ENCODE measurements at places on chromosomes 6 and 20.

DNA sequence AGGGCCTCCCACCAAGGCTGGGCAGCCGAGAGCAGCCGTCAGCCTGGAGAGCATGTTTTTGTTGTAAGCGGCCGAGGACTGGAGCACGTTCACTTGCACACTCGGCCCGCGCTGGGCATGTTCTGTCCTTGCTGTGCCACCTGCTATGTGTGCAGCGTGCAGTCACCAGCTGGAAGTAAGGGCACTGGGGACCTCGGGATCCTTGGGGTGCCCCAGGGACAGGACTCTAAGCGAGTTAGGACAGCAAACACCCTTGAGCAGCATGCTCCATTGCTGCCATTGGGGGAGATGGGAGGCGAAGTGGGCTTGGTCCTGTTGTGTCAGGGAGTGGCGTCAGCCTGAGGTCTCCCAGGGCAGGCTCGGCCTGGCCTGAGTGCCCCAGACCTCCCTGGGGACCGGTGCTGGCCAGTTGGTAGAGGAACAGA is 18.6 kb downstream of the DYNLT1 start:
- no peaks in the 10 kb centered on the region for H3K27me3 ChIP-seq
- no peak for DNase-seq
- no peak overlapping the region for H3K27ac ChIP-seq
- no peaks in the 10 kb centered on the region for H3K36me3 ChIP-seq
- H3K4me1 ChIP-seq = no peaks in the 10 kb centered on the region

DNA sequence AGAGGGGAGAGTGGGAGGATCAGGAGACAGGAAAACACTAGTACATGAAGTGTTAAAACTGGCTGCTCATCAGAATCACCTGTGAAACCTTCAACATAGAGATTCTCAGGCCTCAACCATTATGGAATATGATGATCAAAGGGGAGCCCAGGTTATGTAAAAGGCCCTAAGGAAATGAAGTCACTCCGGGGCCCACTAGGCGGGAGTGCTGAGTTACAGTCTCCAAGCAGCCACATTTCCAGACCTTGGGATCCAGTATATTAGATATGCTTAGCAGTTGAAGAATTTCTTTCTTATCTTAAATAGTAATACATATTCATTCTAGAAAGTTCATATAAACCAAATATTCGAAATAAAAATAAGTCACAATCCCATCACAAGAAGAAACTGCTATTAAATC is 476.3 kb downstream of the PRKN start:
- H3K36me3 ChIP-seq = no peaks in the 10 kb centered on the region
- H3K27me3 ChIP-seq = no peaks in the 10 kb centered on the region
- no peak for DNase-seq
- no peak overlapping the region for H3K27ac ChIP-seq
- H3K4me3 ChIP-seq = no peak overlapping the region

GRCh38 chr20:39541136-39541803 is 579.1 kb downstream of the DHX35 start:
- H3K4me1 ChIP-seq = no peaks in the 10 kb centered on the region
- no peaks in the 10 kb centered on the region for H3K27me3 ChIP-seq
- no peak overlapping the region for H3K27ac ChIP-seq
- DNase-seq = no peak
- H3K4me3 ChIP-seq = no peak overlapping the region

GRCh38 chr6:111802720-111803330 is 70.4 kb downstream of the FYN start:
- H3K4me3 ChIP-seq = no peak overlapping the region
- no peaks in the 10 kb centered on the region for H3K4me1 ChIP-seq
- no peaks in the 10 kb centered on the region for H3K27me3 ChIP-seq

GRCh38 chr6:131937226-131937625 is 13.9 kb downstream of the CCN2 start:
- no peak for DNase-seq
- H3K27ac ChIP-seq = no peak overlapping the region
- H3K4me3 ChIP-seq = no peak overlapping the region

GRCh38 chr20:40280616-40281015 is 408.4 kb downstream of the MAFB start:
- DNase-seq = no peak
- no peak overlapping the region for H3K4me3 ChIP-seq
- no peaks in the 10 kb centered on the region for H3K4me1 ChIP-seq
- no peaks in the 10 kb centered on the region for H3K27me3 ChIP-seq
- no peak overlapping the region for H3K27ac ChIP-seq

- H3K36me3 ChIP-seq = no peaks in the 10 kb centered on the region
- H3K27ac ChIP-seq = no peak overlapping the region
- H3K4me3 ChIP-seq = no peak overlapping the region
- H3K27me3 ChIP-seq = no peaks in the 10 kb centered on the region
- H3K4me1 ChIP-seq = no peaks in the 10 kb centered on the region
These were observed 10.6 kb downstream of the PACSIN1 start for GRCh38 chr6:34476447-34476846.

- H3K27me3 ChIP-seq = no peaks in the 10 kb centered on the region
- H3K4me3 ChIP-seq = no peak overlapping the region
These were observed 35.7 kb upstream of the MLN start for GRCh38 chr6:33839399-33840047.

GRCh38 chr6:72905705-72906478 is 284.0 kb downstream of the KCNQ5 start:
- DNase-seq = no peak
- no peak overlapping the region for H3K4me3 ChIP-seq
- no peak overlapping the region for H3K27ac ChIP-seq
- no peaks in the 10 kb centered on the region for H3K4me1 ChIP-seq

DNA sequence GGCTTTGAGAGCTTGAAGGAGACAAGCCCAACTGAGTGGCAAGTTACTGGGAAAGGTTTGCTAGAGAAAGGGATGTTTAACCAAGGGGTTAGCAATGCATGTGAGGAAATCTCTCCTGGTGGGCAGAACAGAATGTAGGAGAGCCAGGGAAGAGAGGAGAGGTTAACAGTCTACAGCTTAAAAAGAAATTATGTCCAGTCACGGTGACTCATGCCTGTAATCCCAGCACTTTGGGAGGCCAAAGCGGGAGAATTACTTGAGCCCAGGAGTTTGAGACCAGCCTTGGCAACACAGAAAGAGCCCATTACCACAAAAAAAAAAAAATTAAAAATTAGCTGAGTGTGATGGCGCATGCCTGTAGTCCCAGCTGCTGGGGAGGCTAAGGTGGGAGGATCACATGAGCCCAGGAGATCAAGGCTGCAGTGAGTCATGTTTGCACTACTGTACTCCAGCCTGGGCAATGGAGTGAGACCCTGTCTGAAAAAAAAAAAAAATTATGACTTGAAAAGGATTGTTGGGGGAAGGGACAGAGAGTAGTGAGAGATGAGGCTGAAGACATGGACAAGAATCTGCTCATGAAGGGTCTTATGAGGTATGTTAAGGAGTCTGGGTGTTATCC is 264.9 kb downstream of the TBC1D7 start:
- no peak overlapping the region for H3K4me3 ChIP-seq
- H3K36me3 ChIP-seq = no peaks in the 10 kb centered on the region
- no peak overlapping the region for H3K27ac ChIP-seq
- no peaks in the 10 kb centered on the region for H3K27me3 ChIP-seq

DNA sequence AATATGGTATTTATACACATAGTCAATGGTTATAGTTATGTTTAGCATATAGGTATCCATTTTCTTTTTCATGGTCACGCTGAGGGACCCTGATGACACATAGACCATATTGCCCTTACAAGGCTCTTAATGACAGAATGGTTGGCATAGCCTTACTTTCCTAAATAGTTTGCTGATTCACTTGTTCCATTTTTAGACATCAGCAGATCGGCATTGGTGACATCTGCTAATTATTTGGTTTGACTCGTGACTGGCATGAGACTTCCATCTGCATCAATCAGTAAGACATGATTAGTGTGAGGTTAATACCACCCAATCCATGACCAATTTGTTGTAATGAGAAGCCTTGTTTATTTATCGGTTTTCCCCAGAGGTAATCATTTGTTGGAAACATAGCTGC is 309.7 kb downstream of the ALDH8A1 start:
- no peaks in the 10 kb centered on the region for H3K36me3 ChIP-seq
- no peaks in the 10 kb centered on the region for H3K27me3 ChIP-seq
- H3K4me1 ChIP-seq = no peaks in the 10 kb centered on the region
- H3K4me3 ChIP-seq = no peak overlapping the region
- no peak for DNase-seq

- no peaks in the 10 kb centered on the region for H3K36me3 ChIP-seq
- H3K4me1 ChIP-seq = no peaks in the 10 kb centered on the region
- DNase-seq = no peak
- H3K4me3 ChIP-seq = no peak overlapping the region
These were observed 59.1 kb upstream of the SUPT3H start for GRCh38 chr6:45436544-45437438.

- no peak overlapping the region for H3K27ac ChIP-seq
- H3K4me1 ChIP-seq = no peaks in the 10 kb centered on the region
- H3K36me3 ChIP-seq = no peaks in the 10 kb centered on the region
- H3K27me3 ChIP-seq = no peaks in the 10 kb centered on the region
These were observed 64.7 kb downstream of the PKHD1 start for GRCh38 chr6:52022675-52023074.

DNA sequence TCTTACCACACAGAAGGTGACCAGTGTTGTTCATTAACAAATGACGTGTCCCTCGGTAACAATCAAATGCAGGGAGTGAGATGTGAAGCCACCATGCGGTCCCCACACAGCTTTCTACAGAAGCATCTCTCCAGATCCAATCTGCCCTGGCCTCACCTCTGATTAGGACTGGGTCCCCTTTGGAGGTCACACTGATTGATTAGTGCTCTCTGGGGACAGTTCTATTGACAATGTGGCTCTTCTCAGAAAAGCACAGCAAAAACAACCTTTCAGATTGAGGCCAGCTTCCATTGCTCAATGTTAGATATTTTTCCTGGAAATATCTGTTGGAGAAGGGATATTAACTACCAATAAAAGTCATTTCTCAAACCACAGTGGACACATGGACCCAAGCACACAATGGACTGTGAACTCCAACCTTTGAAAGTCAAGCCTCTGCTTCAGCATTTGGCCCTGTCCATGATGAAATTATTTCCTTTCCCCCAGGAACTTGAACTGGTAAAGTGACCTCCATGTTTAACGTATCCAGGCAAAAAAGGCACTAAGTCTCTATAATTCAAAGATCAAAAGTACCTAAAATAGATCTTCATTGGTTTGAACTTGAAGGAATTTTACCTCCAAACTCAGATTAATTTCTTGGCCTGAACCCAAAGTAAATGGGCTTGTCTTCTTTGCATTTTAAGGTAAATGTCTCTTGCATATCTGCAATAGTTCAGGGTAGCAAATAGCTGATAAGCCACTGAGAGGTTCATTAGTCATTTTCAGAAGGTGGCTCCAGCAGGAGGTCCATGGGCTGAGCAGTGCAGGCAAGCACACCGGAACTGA is 118.5 kb downstream of the FOXA2 start:
- no peaks in the 10 kb centered on the region for H3K36me3 ChIP-seq
- DNase-seq = no peak
- no peak overlapping the region for H3K27ac ChIP-seq
- peaks cover 3% of the 10 kb centered on the region for H3K27me3 ChIP-seq
- no peak overlapping the region for H3K4me3 ChIP-seq

DNA sequence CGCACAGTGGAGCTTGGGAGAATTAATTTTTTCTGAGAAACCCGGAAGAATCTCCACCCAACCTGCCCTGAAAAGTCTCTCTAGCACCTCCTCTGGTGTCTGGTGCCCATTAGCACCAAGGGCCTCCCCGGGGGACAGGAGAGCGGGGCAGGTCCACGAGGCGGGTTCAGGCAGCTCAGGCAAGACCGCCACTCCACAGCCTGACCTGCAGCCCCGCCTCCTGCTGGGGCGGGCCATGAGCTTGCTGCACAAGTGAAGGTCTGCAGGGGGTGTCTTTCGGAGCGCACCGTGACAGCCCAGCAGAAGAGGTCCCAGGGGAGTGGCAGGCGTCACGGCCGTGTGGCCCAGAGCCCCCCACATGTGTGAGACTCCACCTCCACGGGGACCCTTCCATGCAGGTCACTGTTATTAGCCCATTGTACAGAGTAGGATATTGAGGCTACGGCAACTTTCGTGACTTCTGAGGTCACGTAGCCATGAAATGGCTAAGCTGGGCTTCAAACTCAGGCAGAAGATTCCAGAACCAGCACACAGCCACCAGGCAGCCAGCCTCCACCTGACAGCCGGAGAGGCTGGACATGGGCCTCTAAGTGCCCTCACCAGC is 63.9 kb upstream of the SLCO4A1 start:
- H3K36me3 ChIP-seq = no peaks in the 10 kb centered on the region
- no peak overlapping the region for H3K4me3 ChIP-seq
- no peaks in the 10 kb centered on the region for H3K4me1 ChIP-seq
- no peak for DNase-seq
- H3K27ac ChIP-seq = no peak overlapping the region

DNA sequence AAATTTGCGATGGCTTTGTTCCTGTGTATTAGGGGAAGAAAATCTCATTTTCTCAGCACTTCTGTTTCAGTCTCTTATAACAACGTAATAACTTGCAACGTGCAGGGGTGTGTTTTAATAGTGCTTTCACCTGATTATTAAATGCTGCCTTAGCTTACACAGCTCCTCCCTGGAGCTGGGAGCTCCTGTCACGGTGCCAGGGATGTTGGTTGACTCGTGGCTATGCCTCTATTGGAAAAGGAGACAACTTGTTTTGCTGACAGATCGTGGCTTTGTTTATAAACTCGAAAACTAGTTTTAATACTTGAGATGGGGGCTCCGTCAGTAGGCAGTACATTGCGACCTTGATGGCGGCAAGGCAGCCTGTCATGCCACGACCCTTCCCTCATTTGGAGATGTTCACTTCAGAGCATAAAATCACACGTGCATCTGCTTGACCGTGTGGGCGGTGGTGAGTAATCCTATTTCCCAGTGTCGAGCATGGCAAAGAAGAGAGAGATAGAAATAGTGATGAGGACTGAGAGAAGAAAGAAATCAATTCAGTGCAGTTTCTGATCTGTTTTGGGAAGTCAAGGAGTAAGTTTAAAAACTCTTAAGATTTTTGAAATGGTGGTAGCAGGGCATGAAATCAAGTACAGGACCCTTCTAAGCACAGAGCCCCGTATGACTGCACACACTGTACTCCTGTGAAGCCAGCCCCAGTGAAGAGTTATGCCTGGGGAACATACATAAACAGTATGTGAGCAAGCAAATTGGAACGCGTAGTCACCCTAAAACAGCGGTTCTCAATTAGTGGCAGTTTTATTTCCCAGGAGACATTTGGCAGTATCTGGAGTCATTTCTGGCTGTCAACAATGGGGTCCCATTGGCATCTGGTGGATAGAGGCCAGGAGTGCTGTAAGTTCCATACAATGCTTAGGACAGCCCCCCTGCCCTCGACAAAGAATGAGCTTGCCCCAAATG is 147.2 kb downstream of the DOK5 start:
- H3K27me3 ChIP-seq = no peaks in the 10 kb centered on the region
- no peak for DNase-seq
- no peaks in the 10 kb centered on the region for H3K4me1 ChIP-seq

GRCh38 chr6:28597217-28597835 is 71.6 kb downstream of the GPX5 start:
- no peak overlapping the region for H3K4me3 ChIP-seq
- H3K4me1 ChIP-seq = no peaks in the 10 kb centered on the region
- no peak overlapping the region for H3K27ac ChIP-seq
- no peak for DNase-seq
- H3K36me3 ChIP-seq = no peaks in the 10 kb centered on the region

All from prostate gland (tissue), 2 donors.